ENCODE measurements at places on chromosomes 11 and 22.

DNA sequence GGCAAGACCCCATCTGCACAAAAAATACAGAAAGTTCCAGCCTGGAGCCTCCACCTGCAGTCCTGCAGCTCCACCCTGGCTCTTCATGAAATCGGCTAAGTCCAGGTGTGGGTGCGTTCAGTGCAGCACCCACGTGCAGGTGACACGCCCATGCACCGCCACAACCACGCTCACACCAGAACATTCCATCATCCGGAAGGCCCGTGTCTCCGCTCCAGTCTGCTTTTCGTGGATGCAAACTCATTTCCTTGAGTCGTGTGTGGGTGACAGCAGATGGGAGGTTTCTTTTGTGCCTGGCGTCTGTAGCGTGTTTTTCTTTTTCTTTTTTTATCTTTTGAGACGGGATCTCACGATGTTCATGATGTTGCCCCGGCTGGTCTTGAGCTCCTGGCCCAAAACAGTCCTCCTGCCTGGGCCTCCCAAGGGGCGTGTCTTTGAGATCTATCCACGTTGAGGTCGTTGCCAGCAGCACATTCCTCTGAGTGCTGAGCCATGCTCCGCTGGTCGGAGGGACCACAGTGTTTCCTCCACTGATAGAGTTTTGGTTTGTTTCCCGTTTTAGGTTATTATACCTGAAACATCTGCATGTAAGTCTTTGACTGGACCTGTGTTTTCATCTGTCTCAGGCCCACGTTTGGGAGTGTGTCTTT is 7.2 kb downstream of the PTDSS2 start:
- no peak for DNase-seq

- DNase-seq = no peak
These were observed 61.2 kb upstream of the SLC22A12 start for GRCh38 chr11:64529559-64530520.

GRCh38 chr11:123532131-123532530 is 102.1 kb downstream of the GRAMD1B start:
- no peak for DNase-seq

GRCh38 chr11:3825473-3826154 is 15.1 kb downstream of the RHOG start:
- DNase-seq = no peak

DNA sequence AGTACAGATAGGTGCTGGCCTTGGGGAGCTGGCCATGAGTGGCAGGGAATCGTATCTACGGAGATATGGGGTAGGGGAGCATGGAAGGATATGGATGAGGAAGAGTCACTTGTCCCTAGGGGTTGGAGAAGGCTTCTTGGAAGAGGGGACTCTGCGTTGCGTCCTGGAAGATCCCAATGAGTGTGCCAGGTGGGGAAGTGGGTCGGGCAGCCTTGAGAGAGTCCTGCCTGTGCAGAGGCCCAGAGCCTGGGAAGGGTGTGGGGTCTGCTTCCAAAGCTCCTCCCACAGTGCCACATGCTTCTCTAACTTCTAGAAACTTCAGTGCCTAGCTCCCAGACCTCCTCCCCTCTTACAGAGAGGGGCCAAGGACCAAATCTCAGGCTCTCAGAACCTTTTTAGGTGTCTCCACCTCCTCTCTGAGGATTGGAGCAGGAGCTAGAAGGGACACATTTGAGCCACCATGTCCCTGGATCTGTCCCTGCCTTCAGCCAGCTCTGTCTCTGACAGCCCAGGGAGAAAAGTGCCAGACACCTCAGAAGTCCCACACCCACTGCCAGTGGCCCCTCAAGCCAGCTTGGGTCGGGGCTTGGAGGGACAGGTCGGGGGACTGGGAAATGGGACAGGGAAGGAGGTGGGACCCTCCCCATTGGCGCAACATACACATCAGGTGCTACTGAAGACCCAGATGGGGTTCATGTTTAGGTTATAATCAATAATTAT is 11.0 kb downstream of the RHBDD3 start:
- no peak for DNase-seq

DNA sequence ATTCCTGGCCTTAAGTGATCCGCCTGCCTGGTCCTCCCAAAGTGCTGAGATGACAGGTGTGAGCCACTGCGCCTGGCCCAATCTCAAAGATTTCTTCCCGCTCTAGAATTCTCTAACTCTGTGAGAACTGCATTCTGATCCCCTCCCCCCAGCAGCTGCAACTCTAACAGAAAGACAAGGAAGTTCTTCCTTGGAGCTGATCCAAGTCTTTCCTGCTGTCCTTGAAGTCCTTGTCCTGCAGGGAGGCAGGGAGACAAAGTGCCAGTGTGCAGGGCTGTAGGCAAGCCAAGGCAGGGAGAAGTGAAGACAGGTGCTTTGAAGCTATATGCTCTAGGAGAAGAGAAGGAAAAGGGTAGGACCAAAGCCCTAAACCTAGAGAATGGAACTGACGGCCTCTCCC is 9.5 kb upstream of the GGA1 start:
- DNase-seq = no peak

DNA sequence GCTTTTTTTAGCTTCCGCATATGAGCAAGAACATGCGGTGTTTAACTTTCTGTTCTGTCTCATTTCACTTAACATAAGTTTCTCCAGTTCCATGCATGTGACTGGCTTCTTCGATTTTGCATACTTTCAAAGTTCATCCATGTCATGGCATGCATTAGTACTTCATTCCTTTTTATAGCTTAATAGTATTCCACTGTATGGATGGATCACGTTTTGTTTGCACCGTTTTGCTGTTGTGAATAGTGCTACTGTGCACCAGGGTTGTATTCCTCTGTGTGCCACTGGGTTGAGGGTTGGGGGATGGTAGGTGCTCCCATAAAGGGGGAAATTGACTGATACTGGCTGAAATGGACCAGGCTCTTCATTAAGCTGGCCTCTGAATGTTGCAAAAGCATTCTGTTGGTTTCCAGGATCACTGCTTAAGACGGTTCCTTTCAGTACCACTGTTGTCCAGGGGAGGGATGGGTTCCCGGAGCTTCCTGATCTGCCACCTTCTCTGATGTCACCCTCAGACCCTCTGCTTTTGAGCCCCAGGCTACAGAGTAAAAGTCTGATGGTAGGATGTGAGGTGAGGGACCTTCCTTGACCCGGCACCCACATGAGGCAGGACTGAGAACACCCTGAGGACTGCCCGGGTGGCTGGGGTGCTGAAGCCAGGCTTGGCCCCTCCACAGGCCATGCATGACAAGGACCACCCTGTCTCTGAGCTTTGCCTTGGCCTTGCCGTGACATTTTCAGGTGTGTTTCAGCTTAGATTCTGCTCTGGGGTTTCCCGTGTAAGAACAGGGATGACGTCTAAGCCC is 24.4 kb downstream of the DGCR6L start:
- DNase-seq = no peak

DNA sequence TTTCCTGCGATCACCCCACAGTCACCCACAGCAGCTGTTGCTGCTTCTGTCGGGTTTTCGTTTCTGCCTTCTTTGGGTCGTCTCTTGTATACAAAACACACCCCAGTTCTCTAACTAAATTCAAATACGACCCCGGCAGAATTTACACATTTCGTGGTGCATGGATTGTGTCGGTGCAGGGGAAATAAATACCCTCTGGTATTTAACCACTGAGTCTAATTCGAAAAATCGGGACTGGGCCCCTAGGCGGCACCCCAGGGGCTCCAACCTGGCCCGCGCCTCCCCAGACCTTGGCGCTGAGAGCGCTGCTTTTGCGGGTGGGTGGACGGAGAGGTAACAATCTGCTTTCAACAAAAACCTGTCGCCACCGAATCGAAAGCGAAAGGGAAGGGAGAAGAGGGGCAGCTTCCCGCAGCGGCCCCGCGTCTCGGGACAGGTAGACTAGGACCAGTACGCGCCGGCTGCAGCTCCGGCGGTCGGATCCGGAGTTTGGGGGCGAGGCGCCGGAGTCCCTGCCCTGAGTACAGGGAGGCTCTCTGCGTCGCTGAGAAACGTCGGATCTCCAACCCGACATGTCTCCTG is 4.4 kb downstream of the ALX4 start:
- no peak for DNase-seq

DNA sequence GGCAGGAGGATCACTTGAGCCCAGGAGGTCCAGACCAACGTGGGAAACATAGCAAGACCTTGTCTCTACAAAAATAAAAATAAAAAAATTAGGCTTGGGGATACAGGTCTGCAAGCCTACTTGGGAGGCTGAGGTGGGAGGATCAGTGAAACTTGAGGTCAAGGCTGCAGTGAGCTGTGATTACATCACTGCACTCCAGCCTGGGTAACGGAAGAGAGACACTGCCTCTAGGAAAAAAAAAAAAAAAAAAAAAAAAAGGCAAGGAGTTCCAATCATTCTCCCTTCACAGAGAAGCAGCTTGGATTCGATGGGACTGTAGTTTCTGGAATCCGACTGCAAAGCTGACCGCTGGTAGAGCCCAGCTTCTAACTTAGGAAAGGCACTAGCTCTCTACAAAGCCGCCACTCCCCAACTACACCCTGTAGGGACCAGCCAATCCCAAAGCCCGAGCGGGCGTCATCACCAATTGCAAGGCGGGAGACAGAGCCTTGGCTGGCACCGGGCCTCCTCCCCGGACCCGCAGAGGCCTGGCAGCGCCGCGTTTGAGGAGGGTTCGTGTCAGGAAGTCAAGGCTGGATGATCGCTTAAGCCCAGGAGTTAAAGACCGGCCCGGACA is 716 bp upstream of the DDB2 start:
- no peak for DNase-seq

DNA sequence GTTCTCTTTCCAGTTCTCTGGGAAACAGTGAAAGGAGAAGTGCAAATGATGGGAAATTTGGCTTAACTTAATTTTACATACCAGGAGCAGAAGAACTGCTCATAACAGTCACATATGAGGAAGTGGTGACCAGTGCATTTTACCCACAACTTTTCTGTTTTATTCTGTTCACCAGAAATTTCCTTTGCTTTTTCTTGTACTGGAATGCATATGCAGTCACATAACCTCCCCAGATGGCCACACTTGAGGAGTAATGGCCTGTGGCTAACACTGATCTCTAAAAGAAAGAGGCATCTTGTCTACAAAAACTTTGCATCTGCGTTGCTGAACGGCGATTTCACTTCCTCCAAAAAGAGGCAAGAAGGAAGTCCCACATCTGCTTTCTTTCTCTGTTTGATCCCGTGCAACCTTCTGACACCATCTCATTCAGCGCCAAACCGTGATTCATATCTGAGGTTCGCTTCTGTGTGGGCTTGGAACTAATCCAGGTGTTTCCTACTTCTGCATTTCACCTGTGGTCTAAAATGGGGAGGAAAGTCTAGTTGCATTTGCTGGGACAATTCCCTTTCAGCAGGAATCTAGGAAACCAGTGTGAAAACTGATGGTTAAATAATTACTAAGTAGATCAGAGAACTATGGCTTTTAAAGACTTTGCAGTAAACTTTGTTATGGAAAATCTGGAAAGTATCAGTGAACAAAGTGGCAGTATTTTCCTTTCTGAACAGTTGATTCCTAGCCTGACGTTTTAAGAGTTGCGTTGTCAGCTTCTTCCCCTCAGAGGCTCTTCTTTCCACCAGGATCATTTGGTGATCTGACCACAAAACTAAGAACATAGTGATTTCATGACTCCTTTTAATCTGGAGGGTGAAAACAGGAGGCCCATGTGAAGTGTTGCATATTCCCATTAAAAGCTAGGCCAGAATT is 4.2 kb upstream of the MPEG1 start:
- peak; percentile 13 for DNase-seq

GRCh38 chr22:37842015-37842793 is 1.9 kb downstream of the ANKRD54 start:
- DNase-seq = no peak

DNA sequence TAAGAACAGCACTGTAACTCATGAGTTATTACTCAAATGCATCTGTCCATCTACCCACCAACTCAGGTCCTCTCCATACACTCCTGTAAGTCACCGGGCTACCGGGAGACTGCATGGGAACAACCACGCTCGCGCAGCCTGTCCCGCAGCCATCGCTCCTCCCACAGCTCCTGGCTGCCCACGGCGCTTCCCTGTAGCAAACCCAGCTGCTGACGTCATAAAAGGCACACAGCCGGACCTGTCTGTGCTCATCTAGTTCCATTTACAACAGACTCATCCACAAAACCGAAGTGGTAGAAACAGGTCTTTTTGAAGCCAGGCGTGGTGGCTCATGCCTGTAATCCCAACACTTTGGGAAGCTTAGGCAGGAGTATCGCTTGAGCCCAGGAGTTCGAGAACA is 23.4 kb upstream of the PACSIN2 start:
- DNase-seq = no peak

DNA sequence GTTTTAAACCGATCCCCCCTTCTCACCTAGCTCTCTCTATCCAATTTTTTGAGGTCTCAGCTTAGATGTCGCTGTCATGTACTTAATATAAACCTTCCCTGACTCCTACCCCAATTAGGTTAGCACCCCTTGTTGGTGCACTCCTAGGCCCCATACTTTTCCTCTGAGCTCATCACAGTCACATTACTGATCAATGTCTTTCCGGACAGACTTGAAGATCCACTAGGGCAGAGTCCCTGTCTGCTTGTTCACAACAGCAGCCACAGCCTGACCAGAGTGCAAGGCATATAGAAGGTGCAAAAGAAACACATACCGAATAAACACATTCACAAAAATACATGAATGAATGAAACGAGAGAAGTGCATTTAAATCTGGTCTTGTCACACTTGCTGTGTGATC is 261.0 kb upstream of the NARS2 start:
- DNase-seq = no peak

DNA sequence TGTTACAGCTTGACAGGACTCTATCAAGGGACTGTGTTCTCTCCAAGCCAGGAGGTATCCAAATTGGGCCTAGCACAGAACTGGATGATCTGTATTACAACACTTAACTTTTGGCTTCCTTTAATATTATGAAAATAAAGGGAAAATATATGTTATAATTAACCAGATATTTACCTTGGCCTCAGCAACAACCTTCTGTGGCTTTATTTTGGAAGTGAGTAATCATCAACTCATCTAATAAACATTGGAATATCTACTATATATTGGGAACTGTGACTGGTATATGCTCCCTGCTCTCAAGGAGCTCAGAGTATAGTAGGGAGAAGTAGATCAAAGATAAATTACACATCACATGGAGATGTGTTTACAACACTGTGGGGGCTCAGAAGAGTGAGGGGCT is 352.2 kb downstream of the METTL15 start:
- no peak for DNase-seq

GRCh38 chr11:19185036-19185435 is 16.7 kb downstream of the CSRP3 start:
- DNase-seq = no peak

DNA sequence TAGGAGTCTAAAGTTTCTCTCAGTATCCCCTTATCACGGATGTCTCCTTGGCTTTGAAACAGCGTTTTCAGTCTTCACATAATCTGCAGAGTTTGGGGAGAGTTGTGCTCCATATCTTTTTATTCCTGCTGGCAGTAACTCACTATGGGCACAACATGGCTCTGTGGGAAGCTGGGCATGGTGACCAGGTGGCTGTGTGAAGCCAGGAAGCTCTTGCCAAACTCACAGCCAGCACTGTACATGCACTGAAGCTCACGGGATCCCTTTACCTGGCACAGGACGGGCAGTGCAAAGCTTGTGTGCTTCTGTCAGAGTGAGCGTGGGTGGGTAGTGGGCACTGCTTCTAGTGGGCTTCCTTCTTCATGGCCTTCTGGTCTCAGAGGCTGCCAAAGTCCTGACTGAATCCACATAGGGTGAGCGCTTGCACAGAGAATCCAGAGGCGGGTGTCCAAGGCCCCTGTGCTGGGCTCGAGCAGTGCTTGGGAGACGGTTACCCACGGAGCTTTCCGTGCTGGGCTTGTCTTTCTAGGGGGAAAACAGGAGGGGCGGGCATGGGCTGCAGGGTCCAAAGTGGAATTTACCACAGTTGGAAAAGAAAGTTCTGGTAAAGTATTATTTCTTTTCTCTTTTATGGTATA is 10.8 kb upstream of the KDM4E start:
- no peak for DNase-seq

All from skeletal muscle cell (primary cell).